Gastroesophageal sphincter (tissue), 4 donors: ENCODE measurements at places on chromosomes 4 and X.
A peak's percentile ranks its signal among the peaks of the same experiment; 100 is the strongest.

DNA sequence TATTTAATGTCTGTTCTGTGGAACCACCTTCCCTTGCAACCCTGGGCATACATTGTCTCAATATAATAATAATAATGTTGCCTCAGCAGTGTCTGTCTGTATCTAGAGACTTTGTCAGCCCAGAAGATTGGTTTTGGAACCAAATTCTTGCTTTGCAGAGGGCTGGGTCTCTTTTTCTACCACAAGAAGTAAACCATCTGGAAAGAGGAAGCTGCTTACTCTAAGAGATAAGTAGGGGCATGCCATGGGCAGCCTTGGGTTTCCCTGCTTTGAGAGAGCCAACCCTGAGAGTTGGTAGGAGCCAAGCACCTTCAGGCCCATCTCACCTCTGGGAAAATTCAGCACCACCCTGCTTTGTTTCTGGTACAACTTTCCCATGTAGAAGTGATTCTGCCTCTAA, 27.0 kb downstream of the TMEM31 start:
- no peak overlapping the region for H3K27ac ChIP-seq
- no peak for ATAC-seq
- no peaks in the 10 kb centered on the region for H3K36me3 ChIP-seq
- no peak overlapping the region for H3K4me3 ChIP-seq

GRCh38 chr4:5361968-5362367, 310.7 kb downstream of the STK32B start:
- no peak for ATAC-seq
- no peak overlapping the region for H3K4me3 ChIP-seq
- H3K27ac ChIP-seq, result no peak overlapping the region
- H3K36me3 ChIP-seq, result no peaks in the 10 kb centered on the region
- H3K4me1 ChIP-seq, result no peaks in the 10 kb centered on the region

- H3K4me1 ChIP-seq, result no peaks in the 10 kb centered on the region
- no peak overlapping the region for H3K27ac ChIP-seq
- no peak for ATAC-seq
- no peaks in the 10 kb centered on the region for H3K36me3 ChIP-seq
- H3K27me3 ChIP-seq, result no peaks in the 10 kb centered on the region
These were observed 25.1 kb downstream of the RRAGB start for GRCh38 chrX:55742649-55743048.

DNA sequence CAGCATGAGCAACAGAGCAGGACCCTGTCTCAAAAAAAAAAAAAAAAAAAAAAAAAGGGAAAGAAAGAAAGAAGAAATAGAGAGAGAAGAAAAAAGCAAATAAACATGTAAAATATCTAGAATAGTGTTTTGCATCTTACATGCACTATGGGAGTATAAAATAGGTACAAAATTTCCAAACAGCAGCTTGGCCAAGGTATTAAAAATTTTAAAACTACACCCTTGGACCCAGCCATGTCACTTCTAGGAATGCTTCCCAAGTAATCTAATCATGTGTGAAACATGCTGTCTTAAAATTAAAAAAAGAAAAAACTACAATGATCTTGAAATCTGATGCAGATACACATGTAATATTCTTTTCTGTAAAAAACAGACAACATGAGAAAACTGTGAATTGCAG, 21.6 kb downstream of the IRF2 start:
- no peaks in the 10 kb centered on the region for H3K27me3 ChIP-seq
- no peak overlapping the region for H3K4me3 ChIP-seq
- H3K36me3 ChIP-seq, result no peaks in the 10 kb centered on the region
- ATAC-seq, result no peak
- no peak overlapping the region for H3K27ac ChIP-seq

GRCh38 chr4:150007512-150007911, 70.7 kb upstream of the DCLK2 start:
- H3K27ac ChIP-seq, result peak overlapping the region; percentile 80
- H3K4me3 ChIP-seq, result no peak overlapping the region
- peaks cover 17% of the 10 kb centered on the region for H3K4me1 ChIP-seq
- ATAC-seq, result no peak
- H3K27me3 ChIP-seq, result no peaks in the 10 kb centered on the region

DNA sequence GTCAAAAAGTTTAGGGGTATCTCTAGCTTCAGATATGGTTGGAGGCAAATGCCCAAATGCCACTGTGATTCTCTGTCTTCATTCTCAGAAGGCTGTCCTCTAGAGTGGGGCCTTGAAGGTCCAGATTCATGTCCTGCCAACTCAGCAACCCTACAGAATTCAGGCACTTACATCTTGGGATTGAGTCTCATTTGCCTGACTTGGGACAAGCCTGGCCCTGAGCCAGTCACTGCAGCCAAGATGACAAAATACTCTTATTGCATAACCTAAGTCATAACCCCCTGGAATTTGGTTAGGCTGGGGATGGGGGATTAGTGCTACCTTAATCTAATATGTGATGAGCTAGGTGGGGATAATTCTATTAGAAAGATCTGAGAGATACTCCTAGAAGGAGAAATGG, 100.5 kb downstream of the AREG start:
- H3K36me3 ChIP-seq, result no peaks in the 10 kb centered on the region
- peaks cover 4% of the 10 kb centered on the region for H3K4me1 ChIP-seq
- H3K27me3 ChIP-seq, result no peaks in the 10 kb centered on the region
- no peak for ATAC-seq
- H3K4me3 ChIP-seq, result no peak overlapping the region

DNA sequence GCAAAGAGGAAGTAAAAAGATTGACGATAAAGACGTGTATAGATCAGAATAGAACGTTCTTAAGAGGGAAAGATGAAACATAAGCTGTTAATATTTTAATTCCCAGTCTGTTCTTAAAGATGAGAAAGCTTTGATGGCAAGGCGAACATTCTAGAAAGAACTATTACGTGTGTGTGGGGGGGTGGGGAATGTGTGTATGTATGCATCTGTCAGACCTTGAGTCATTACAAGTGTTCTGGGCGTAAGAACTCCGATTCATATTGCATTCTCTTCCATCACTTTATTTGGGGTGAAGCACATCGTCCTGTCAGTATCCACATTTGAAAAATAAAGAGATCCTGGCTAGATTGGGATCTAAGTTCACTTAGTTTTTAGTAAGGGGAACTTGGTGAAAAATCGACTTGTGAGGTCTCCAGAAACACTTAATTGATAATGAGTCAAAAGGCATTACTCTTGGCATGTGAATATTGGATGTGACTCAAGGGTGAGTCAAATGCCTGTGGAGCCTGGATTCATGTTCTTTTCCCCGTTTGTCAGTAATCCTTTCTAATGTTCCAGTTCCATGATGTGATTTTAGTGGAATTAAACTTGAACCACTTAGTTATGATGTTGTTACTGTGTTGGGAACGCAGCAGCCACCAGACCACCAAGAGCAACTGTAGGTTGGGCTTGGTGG, 3.1 kb downstream of the SMS start:
- ATAC-seq, result no peak
- peaks cover 65% of the 10 kb centered on the region for H3K4me1 ChIP-seq
- no peaks in the 10 kb centered on the region for H3K36me3 ChIP-seq

GRCh38 chrX:13774696-13775095, 40.1 kb downstream of the OFD1 start:
- H3K27me3 ChIP-seq, result no peaks in the 10 kb centered on the region
- no peak overlapping the region for H3K4me3 ChIP-seq
- no peak overlapping the region for H3K27ac ChIP-seq
- peaks cover 26% of the 10 kb centered on the region for H3K36me3 ChIP-seq
- no peak for ATAC-seq

GRCh38 chrX:101740642-101741041, 81.0 kb upstream of the ARMCX2 start:
- H3K36me3 ChIP-seq, result no peaks in the 10 kb centered on the region
- no peak overlapping the region for H3K27ac ChIP-seq
- H3K27me3 ChIP-seq, result no peaks in the 10 kb centered on the region
- ATAC-seq, result no peak
- no peak overlapping the region for H3K4me3 ChIP-seq
- no peaks in the 10 kb centered on the region for H3K4me1 ChIP-seq
